ENCODE measurements at places on chromosomes 12 and 14.
A peak's percentile ranks its signal among the peaks of the same experiment; 100 is the strongest.

GRCh38 chr12:31478898-31479297 lies 112.0 kb downstream of the DENND5B start:
- DNase-seq: no peak

GRCh38 chr14:68040633-68041369 lies 221.2 kb downstream of the RAD51B start:
- no peak for DNase-seq

DNA sequence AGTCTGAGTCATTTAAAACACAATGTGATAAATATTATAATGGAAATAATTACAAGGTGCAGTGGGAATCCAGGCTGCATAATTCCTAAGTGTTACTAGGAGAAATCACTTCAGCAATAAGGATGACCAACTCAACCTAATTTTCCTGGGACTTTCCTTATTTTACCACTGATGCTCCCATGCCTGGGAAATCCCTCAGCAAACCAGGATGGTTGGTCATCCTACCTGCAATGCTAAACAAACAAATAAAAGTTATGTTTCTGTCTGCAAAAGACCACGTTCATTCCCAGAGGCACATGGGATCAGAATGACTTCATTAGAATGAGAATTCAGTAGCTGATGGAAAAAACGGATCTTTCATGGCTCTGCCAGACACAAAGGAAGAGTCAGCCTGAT lies 130.8 kb upstream of the RAP1B start:
- DNase-seq: no peak

- peak; percentile 99 for DNase-seq
Measured at GRCh38 chr14:88352698-88353097, 29.6 kb upstream of the KCNK10 start.

GRCh38 chr14:68380329-68380741 lies 412.5 kb downstream of the ZFP36L1 start:
- no peak for DNase-seq

- DNase-seq: no peak
Measured at GRCh38 chr14:93269341-93270068, 62.4 kb downstream of the UBR7 start.

DNA sequence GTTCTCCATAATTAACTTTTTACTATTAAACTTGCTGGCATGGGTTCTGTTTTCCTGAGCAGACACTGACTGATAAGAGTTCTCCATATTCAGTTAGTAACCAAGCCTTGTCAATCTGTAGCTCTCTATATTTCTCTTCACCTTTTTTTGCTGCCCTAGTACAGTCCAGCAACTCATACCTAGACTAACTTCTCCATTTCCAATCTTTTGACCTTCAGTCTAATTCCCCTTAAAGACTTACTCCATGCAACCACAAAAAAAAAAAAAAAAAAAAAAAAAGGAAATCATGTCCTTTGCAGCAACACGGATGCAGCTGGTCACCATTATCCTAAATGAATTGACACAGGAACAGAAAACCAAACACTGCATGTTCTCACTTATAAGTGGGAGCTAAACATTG lies 125.7 kb upstream of the KRAS start:
- no peak for DNase-seq

DNA sequence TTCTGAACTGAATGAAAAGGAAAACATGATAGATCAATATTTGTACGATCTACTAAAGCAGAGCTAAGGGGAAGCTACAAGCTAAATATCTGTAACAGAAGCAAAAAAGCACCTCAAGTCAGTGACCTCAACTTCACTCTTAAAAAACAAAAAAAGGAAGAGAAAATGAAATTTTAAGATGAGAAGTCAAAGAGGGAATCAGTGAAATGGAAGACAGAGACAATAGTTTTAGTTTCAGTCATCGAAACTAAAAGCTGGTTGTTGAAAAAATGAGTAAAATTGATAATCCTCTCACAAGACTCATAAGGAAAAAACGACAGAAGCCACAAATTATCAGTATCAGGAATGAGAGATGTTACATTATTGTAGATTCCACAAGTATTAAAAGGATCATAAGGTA lies 11.9 kb upstream of the SLC2A13 start:
- DNase-seq: no peak
